ENCODE measurements at places on chromosomes 3 and 15.

DNA sequence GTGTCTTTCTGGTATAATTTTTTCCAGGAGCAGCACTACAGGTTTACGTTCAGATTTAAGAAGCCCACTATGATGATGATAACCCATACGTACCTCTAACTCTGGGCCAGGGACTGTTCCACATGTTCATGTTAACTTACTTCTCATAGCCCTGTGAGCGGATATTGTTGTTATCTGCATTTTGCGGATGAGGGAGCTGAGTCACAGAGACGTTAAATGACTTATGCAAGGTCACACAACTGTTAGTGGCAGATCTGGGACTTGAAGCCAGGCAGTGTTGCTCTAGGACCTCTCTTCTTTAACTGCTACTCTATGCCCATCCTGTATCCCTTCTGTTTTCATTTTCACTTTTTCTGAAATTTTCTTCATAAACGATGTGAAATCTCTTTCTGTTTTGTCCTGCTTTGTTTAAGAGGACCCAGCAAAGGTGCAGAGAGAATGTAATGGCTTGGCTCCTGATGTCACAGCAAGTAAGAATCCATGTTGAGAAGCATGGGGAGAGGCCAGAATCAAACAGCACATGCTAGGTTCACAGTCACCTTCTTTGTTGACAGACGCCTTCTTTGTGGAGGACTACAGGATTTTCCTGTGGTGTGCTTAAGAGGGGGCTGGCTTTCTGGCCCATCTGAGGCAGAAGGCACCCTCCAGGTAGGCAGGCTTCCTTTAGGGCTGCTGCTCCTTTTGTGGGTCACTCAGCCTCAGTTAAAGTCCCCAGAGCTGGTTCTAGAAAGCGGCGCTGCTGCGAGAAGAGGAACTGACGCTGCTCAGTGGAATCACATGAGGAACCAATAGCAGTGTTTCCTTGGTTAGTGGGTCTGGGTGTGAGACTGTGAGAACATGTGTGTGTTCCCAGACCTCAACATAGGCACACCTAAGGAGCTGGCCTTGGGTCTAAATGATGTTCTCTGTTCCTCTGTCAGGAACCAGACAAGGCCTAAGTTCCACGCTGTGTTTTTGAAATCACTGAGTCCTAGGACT, 121.6 kb downstream of the TMEM108 start:
- no peak for DNase-seq

- DNase-seq: no peak
Observed at GRCh38 chr3:194837457-194838127, 151.9 kb downstream of the FAM43A start.

DNA sequence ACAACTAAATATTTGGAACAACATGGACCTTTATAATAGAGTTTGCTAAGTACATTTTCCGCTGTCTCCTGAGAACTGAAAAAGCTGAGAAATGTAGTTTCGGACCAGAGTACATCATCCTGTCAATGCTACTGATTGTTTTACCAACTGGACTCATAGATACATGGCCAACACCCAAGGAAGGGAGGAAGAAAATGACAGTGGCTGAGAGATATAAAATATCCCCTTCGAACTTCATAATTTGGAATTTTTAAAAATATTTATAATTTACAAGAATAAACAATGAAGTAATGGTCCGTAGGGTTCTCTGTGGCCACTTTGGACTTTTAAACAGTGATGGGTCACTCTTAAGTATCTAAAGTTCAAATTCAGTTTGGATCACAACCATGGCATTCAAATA, 1042.7 kb downstream of the MCTP2 start:
- DNase-seq: no peak

DNA sequence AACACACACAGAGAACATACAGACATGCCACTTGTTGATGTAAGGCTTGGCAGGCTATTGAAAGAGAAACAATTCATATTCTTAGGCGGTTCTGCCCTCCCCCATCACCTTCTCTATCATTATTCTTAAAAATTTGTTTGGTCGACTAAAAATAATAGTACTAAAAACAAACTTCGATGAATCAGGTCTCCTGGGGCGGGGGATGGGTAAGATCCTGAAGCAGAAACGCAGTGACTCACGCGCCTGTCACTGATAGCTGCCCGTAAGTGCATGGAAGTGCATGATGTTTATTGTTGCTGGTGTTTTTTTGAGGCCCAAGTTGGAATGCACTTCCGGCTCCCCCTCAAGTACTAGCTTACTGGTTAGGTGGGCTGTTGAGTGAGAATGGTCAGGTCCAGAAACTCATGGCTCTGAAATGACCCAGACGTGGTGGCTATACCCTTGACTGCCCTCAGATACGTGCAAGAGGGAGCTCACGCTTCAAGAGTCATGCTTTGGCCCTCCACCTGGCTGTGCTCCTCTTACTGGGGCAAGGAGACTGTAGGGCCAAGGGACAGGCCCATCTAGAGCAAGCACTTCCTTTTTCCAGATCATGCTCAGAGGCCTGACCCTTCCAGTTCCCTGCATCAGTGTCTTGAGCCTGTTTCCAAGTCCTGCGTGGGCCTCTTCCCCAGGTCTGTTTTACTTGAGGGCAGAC, 10.9 kb downstream of the SMAD3 start:
- DNase-seq: no peak

- no peak for DNase-seq
Observed at GRCh38 chr15:38479266-38479665, 25.3 kb downstream of the FAM98B start.

- DNase-seq: no peak
Observed at GRCh38 chr3:139263798-139264197, 80.0 kb upstream of the MRPS22 start.

DNA sequence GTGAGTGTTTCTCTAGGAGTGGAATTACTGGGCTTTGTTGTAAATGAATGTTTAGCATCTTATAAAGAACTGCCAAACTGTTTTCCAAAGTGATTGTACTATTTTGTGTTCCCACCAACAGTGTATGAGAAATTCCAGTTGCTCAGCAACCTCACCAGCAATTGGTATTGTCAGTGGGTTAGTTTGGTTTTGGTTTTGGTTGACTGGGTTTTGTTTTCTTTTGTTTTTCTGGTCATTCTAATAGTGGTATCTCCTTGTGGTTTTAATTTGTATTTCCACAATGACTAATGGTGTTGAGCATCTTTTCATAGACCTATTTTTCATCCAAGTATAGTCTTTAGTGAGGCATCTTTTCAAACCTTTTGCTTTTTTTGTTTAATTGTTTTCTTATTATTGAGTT, 27.1 kb downstream of the FILIP1L start:
- DNase-seq: no peak

DNA sequence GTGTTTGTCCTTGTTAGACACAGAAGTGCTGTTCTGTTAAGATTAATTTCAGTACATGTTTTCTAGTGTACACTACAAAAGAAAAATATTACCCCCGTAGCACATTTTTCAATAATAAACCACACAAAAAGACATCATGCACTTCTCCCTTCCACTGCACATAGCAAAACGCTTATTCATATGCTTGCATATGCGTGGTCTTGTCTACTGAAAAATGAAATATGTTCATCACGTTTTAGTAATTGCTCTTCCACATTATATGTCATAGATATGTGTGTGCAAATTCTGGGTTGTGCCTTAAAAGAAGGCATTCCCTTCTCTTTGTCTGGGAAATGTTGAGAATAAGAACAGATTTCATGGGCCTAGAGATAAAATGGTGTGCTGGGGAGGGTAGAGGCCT, 353.9 kb downstream of the NSUN3 start:
- no peak for DNase-seq

- DNase-seq: no peak
Observed at GRCh38 chr3:123536153-123536895, 48.5 kb downstream of the HACD2 start.

- DNase-seq: no peak
Observed at GRCh38 chr15:85402195-85402881, 21.9 kb downstream of the AKAP13 start.

GRCh38 chr3:62554264-62554799, 181.0 kb upstream of the FEZF2 start:
- DNase-seq: no peak

DNA sequence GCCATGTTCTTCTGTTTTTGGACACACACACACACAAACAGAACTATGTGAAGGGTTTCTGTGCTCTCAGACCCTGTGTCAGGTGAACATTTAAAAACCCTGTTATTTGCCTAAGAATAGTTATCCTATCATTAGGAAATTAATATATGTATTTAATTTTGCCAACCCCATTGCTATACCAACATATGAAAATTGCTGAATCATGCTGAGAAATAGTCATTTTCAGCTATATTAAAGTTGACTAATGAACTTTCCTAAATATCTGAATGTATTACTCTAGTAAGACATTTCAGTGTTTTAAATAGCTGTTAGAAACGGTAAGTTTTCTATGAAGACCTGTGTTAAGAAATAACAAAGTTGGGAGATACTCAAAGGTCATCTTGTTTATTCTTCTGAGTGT, 596.9 kb upstream of the GRM7 start:
- no peak for DNase-seq

DNA sequence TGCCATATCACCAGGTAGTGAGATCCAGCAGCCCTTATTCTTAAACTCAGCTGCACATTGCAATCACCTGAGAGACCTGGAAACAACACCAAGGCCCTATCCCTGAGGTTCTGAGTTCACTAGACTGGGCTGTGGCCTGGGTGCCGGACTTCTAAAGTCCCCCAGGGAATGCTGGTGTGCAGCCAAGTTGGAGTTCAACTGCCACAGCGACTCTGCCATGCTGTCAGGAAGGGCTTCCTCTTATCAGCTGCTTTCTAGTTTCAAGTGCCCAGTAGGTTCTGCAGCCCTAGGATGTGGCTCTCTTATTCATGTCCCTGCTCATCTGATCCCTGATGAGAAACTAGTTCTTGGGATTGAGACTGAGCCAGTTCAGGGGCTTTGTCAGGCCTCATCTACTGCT, 47.8 kb downstream of the ACAA1 start:
- DNase-seq: no peak

- DNase-seq: no peak
Observed at GRCh38 chr15:47719730-47720129, 2.4 kb downstream of the SEMA6D start.

DNA sequence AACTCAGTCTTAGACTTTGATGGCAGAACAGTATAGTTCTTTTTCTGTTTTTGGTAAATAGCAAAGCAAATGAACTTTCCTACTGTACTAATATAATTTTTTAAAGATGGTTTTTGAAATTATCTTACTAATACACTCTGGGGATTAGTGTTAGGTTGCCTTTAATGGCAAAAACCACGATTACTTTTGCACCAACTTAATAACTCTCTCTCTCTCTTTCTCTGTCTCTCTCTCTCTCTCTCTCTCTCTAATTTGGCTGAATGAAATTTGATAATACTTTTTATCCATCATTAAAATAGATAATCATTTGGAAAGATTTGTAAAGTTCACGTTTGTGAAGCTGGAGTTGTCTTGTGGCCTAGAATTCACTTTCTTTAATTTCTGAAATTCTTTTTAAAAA, 257.8 kb downstream of the LPP start:
- DNase-seq: no peak

Data from activated naive CD4-positive, alpha-beta T cell treated with anti-CD3 and anti-CD28 coated beads, Interleukin-2, amount 50 U/mL, for 72 hours (primary cell).